CD4-positive, alpha-beta memory T cell (primary cell): ENCODE measurements at places on chromosomes 2 and 18. TPM values are rescaled to one million over a fixed set of nuclear protein-coding genes. Genes with fewer than 3 reads are reported as not detected.

Gene KYNU
- 0.73 TPM for total RNA-seq

Gene TOGARAM2
- total RNA-seq, result 1.8 TPM

Gene LBX2
- not detected for total RNA-seq

- peaks cover 22% of the 10 kb centered on the region for H3K4me1 ChIP-seq
- no peak for DNase-seq
- no peaks in the 10 kb centered on the region for H3K36me3 ChIP-seq
- no peak overlapping the region for H3K27ac ChIP-seq
- no peak overlapping the region for H3K4me3 ChIP-seq
Measured at GRCh38 chr2:205684871-205685313, 2.6 kb downstream of the NRP2 start.

Gene NYAP2
- not detected for total RNA-seq

DNA sequence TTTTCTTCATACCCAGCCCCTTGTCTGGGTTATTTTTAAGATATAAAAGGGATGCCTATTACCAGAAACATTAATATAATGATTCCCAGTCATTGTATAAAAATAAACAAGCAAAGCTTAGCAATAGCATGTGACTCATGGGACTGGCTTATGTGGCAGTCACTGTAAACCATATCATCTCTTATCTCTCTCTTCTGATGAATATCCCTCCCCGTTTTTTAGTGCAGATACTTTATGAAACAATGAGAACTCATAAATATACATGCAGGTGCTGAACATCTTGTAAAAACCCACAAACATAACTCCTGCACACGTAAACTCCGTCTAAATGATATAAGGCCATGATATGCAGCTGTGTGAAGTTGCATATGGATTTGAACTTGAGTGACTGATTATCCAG, 154.9 kb downstream of the MGAT5 start:
- H3K27ac ChIP-seq, result no peak overlapping the region
- H3K4me1 ChIP-seq, result peaks cover 51% of the 10 kb centered on the region
- no peaks in the 10 kb centered on the region for H3K27me3 ChIP-seq
- no peak overlapping the region for H3K4me3 ChIP-seq
- no peak for DNase-seq

GRCh38 chr2:44361330-44362206, at the start of the genes CAMKMT and PREPL:
Gene CAMKMT (plus strand): TSS chr2:44361947.
Gene PREPL (minus strand): TSS chr2:44361494. CDS start chr2:44346342, 15,152 bp downstream.
- no peaks in the 10 kb centered on the region for H3K36me3 ChIP-seq
- H3K4me1 ChIP-seq, result peaks cover 51% of the 10 kb centered on the region
- H3K4me3 ChIP-seq, result peak within 1 kb of the TSS; percentile 96
- H3K27me3 ChIP-seq, result no peaks in the 10 kb centered on the region

DNA sequence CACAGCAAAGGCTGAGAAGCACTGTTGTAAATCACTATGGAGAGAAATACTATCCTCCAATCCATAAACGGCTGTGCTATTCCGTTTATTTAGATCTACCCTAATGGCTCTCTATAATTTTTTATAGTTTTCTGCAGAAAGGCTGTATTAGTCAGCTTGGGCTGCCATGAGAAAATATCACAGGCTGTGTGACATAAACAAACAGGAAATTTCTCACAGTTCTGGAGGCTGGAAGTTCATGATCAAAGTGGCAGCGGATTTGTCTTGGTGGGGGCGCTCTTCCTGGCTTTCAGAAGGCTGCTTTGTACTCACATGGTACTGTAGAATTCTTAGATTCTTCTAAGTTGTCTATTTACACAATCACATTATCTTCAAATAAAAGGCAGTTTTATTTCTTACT, 44.1 kb downstream of the C1D start:
- H3K27me3 ChIP-seq, result no peaks in the 10 kb centered on the region
- H3K4me1 ChIP-seq, result no peaks in the 10 kb centered on the region
- H3K36me3 ChIP-seq, result no peaks in the 10 kb centered on the region
- H3K4me3 ChIP-seq, result no peak overlapping the region

Gene MOCOS
- total RNA-seq, result not detected

Gene TTL
- 22.3 TPM for total RNA-seq

DNA sequence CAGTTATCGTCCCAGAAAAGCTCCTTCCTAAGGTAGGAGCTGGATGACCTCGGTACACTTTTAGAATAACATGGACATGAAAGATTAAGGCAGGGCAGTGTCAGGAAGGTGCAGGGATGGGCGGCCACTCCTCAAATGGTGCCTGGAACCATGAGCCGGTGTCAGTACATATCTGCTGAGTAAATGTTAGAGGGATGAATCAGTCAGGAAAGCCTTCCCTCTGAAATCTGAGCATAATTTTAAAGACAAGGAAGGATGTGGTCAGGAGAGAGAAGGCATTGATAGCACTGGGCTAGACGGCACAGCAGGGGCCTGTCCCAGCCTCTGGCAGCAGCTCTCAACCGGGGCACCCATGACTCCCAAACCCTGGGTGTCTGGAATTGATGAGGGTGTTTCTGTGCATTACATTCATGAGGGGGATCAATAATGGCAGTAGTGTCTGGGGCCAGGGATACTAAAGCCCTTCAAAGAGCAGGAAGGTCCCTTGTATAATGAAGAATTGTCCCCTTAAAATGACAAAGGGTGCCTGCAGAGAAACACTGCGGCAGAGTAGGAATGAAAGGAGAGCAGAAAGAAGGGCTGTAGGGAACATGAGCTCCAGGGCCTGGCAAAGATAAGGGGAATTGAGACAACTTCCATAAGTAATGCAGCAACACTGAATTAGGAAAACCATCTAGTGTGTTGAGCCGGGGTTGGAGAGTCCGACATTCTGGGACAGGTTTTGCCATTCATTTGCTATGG, 162.3 kb upstream of the REV1 start:
- DNase-seq, result no peak
- no peaks in the 10 kb centered on the region for H3K36me3 ChIP-seq
- no peaks in the 10 kb centered on the region for H3K4me1 ChIP-seq
- H3K27me3 ChIP-seq, result no peaks in the 10 kb centered on the region
- H3K4me3 ChIP-seq, result no peak overlapping the region

DNA sequence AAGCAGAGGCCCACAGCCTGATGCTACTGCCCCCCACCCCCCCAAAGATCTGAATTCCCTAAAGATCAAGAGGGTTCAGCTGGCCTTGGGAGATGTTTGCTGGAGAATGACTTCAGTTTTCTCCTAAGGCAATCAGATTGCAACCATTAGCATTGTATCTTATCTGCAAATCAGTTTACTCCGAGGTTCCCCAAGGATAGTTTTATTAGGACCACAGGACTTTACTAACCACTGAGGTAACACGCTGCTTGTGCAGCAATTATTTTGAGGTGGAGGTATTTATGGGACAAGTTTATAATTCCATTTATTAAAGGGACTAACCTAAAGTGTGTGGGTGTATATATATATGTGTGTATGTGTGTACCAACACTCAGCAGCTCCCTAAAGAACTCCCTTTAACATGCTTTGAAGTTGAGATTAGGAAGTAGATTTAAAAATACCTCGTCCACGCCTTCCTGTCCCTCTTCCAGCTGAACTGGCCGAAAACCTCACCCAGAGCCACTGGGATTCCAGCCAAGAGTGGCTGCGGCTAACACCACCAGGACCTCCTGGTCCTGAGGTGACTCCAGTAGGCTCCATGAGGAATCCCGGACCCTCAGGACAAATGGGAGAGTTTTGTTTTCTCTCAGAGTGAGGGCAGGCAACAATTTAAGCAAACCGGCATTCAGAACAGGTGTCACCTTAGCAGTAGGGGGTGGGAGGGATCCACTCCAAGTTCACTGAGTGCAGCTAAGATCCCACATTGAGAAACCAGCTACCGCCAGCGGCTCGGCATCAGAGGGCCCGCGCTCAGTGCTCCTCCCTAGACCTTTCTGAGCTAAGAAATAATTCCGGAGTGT, 3.0 kb upstream of the DLX1 start:
- no peaks in the 10 kb centered on the region for H3K36me3 ChIP-seq
- H3K27ac ChIP-seq, result no peak overlapping the region
- peaks cover 53% of the 10 kb centered on the region for H3K4me1 ChIP-seq
- DNase-seq, result no peak

Gene MLPH
- not detected for total RNA-seq

DNA sequence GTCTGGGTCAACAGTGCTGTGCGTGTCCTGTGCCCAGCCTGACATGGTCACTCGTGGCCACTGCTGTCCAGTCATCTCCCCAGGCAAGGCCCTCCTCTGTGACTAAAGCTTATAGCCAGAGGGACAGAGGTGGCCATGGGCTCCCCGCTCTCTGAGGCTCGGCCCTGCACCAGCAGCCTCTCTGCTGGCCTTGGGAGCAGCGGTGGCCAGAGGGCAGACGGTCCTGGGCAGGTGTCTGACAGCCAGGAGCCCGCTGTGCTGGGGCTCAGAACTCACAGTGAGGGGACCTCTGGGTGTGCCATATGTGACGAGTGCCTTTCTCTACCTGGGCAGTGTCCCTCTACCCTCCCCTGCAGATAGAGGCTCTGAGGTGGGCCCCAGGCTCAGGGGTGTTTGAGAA, 98.7 kb downstream of the FAM210A start:
- H3K27ac ChIP-seq, result no peak overlapping the region
- no peaks in the 10 kb centered on the region for H3K4me1 ChIP-seq
- no peak overlapping the region for H3K4me3 ChIP-seq
- no peaks in the 10 kb centered on the region for H3K27me3 ChIP-seq
- peaks cover 8% of the 10 kb centered on the region for H3K36me3 ChIP-seq
- DNase-seq, result no peak

Gene EPAS1
- total RNA-seq, result 2.7 TPM

Gene ALPG
- not detected for total RNA-seq

- no peaks in the 10 kb centered on the region for H3K27me3 ChIP-seq
- H3K27ac ChIP-seq, result peak overlapping the region; percentile 88
- peaks cover 43% of the 10 kb centered on the region for H3K4me1 ChIP-seq
- DNase-seq, result no peak
- H3K36me3 ChIP-seq, result peaks cover 28% of the 10 kb centered on the region
Measured at GRCh38 chr2:216497382-216498069, 1.1 kb upstream of the RPL37A start.

DNA sequence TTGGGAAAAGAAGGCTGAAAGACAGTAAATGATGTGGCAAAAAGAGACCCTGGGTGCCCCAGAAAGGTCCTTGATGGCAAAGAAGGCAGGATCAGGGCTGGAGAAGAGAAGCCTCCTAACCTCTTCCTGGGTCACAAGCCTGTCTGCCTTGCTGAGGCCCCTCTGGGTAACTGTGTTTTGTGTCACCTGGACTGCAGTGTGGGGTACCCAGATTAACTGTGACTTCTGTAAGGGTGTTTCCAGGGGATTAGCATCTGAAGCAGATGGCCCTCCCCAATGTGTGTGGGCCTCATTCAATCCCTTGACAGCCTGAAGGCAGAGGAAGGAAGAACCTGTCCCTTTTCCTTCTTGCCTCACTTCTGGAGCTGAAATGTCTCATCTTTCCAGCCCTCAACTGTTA, 35.6 kb upstream of the APCDD1 start:
- H3K27ac ChIP-seq, result no peak overlapping the region
- no peak overlapping the region for H3K4me3 ChIP-seq
- no peaks in the 10 kb centered on the region for H3K4me1 ChIP-seq
- H3K36me3 ChIP-seq, result no peaks in the 10 kb centered on the region

Gene CTIF
- 6.5 TPM for total RNA-seq

DNA sequence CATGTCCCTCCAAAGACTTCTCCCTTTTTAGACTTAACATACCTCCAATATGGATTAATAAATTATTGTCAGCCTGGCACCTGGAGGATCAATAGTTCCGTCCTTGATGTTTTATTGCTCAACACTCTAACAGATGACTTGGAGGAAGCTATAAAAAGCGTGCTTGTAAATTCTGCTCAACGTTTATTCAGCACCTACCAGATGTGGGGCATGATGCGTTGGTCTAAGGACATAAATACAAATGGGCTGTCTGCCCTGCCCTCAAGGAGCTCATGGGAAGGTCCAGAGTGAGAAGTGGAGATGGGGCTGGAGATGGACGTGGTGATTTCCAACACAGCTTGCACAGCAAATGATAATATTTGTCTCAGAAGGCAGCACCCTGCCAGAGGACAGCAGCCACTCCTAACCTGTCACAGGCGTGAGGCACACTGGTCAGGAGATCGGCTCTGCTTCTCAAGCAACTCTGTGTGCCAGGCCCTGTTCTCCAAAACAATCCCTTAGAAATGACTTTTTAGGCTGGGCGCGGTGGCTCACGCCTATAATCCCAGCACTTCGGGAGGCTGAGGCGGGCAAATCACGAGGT, 25.5 kb upstream of the ZCCHC2 start:
- DNase-seq, result no peak
- H3K27me3 ChIP-seq, result no peaks in the 10 kb centered on the region
- no peaks in the 10 kb centered on the region for H3K4me1 ChIP-seq
- no peak overlapping the region for H3K4me3 ChIP-seq

GRCh38 chr2:195830968-195831950, 174.2 kb downstream of the SLC39A10 start:
- DNase-seq, result no peak
- no peak overlapping the region for H3K4me3 ChIP-seq
- no peaks in the 10 kb centered on the region for H3K27me3 ChIP-seq
- H3K27ac ChIP-seq, result no peak overlapping the region

GRCh38 chr2:65420712-65421431, 11.5 kb downstream of the SPRED2 start:
- DNase-seq, result no peak
- no peak overlapping the region for H3K4me3 ChIP-seq
- no peaks in the 10 kb centered on the region for H3K27me3 ChIP-seq
- peaks cover 19% of the 10 kb centered on the region for H3K4me1 ChIP-seq

DNA sequence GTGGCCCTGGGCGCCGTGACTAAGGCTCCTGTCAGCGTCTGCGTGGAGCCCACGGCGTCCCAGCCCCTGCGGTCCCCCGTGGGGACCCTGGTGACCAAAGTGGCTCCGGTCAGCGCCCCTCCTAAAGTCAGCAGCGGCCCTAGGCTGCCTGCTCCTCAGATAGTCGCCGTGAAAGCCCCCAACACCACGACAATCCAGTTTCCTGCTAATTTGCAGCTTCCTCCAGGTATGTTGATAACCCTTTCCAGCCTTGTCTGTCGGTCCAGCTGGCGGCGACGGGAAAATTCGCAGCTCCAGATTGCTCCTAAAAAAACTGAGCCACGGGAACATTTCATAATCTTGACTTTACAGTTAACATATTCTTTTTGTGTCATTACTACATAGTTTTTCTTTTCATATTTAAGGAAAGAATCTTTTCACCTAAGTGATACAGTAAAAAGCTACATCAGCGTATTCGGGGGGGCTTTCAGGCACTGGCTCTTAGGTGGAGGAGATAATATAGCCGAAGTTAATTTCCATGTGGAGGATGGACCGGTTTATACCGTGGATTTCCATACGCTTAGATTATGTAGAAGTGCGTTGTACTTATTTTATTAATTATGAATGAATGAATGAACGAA, 916 bp downstream of the TAF4B start:
- H3K4me1 ChIP-seq, result peaks cover 28% of the 10 kb centered on the region
- peak overlapping the region; percentile 80 for H3K27ac ChIP-seq
- H3K36me3 ChIP-seq, result no peaks in the 10 kb centered on the region
- no peaks in the 10 kb centered on the region for H3K27me3 ChIP-seq
- DNase-seq, result no peak

Gene SH3RF3
- total RNA-seq, result 2.1 TPM

GRCh38 chr18:11891737-11892136, 16.4 kb downstream of the MPPE1 start:
- no peak overlapping the region for H3K27ac ChIP-seq
- peaks cover 43% of the 10 kb centered on the region for H3K36me3 ChIP-seq
- DNase-seq, result no peak

DNA sequence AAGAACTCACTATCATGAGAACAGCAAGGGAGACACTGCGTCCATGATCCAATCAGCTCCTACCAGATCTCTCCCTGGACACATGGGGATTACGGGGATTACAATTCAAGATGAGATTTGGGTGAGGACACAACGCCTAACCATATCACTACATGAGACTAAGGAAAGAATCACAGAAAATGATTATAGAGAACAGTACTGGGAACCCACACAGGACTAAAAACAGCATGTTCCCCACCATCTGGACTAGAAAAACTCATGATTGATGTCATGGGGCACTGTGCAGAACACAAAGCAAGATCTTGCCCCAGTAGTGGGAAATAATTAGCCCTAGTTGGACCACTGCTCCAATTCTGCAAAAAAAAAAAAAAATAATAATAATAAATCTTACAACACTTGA, 63.5 kb downstream of the HIBCH start:
- DNase-seq, result no peak
- H3K27ac ChIP-seq, result no peak overlapping the region
- no peaks in the 10 kb centered on the region for H3K4me1 ChIP-seq
- H3K4me3 ChIP-seq, result no peak overlapping the region
